Activated naive CD8-positive, alpha-beta T cell treated with anti-CD3 and anti-CD28 coated beads, Interleukin-2, amount 10 ng/mL, durations not matched to agents 7 days and 5 days (primary cell): ENCODE measurements at places on chromosomes 7 and 10. TPM values are rescaled to one million over a fixed set of nuclear protein-coding genes. Genes with fewer than 3 reads are reported as not detected.

Gene CTNNA3
- 3.6 TPM for total RNA-seq

Gene SEMA3E
- not detected for total RNA-seq

Gene NPTX2
- total RNA-seq: not detected

Gene PLEKHA1
- 26.6 TPM for total RNA-seq

Gene GOLGA7B
- 10.8 TPM for total RNA-seq

Gene KCNIP2
- total RNA-seq: 4.1 TPM

Gene NODAL
- not detected for total RNA-seq

Gene KLHDC10
- total RNA-seq: 15.6 TPM

Gene VAX1
- not detected for total RNA-seq

Gene C7orf33
- total RNA-seq: not detected

Gene SFTPD
- not detected for total RNA-seq

Gene OR6B1
- not detected for total RNA-seq

Gene NKX6-2
- not detected for total RNA-seq

Gene CTAGE4
- 1.0 TPM for total RNA-seq

Gene LRRC4
- total RNA-seq: 0.11 TPM

Gene CNPY1
- total RNA-seq: not detected

Gene AASS
- 2.2 TPM for total RNA-seq

Gene GPER1
- total RNA-seq: 0.26 TPM

Gene DNAJB12
- total RNA-seq: 26.5 TPM

Gene DHTKD1
- total RNA-seq: 18.3 TPM

Gene CABCOCO1
- total RNA-seq: not detected

Gene NRP1
- 1.6 TPM for total RNA-seq

Gene PTPRZ1
- not detected for total RNA-seq

Gene STAG3
- total RNA-seq: 38.8 TPM

Gene EPHB6
- total RNA-seq: 20.1 TPM

Gene BZW2
- 41.0 TPM for total RNA-seq

Gene PLXNA4
- total RNA-seq: 16.5 TPM

Gene PDLIM1
- 10.0 TPM for total RNA-seq

Gene OPALIN
- not detected for total RNA-seq

Gene PSD
- 4.3 TPM for total RNA-seq

Gene PON3
- total RNA-seq: not detected

Gene BMPER
- not detected for total RNA-seq

Gene GLI3
- 1.3 TPM for total RNA-seq

Gene DNAJC12
- 3.6 TPM for total RNA-seq

Gene AEBP1
- 21.5 TPM for total RNA-seq

Gene CAV2
- total RNA-seq: not detected

Gene TSPAN15
- 4.7 TPM for total RNA-seq

Gene UTF1
- total RNA-seq: not detected

Gene SUN3
- not detected for total RNA-seq

Gene FGFR2
- 1.1 TPM for total RNA-seq

Gene RTKN2
- total RNA-seq: 3.6 TPM

Gene OGDHL
- not detected for total RNA-seq

Gene SDK1
- total RNA-seq: 0.20 TPM

Gene C10orf105
- 0.17 TPM for total RNA-seq

Gene HOXA2
- not detected for total RNA-seq

Gene GPR26
- total RNA-seq: not detected

Gene SHTN1
- 0.61 TPM for total RNA-seq

Gene NME8
- total RNA-seq: not detected

Gene BTAF1
- total RNA-seq: 59.9 TPM

Gene C10orf67
- 0.20 TPM for total RNA-seq

Gene OR9A2
- 0.30 TPM for total RNA-seq

Gene TRIM50
- not detected for total RNA-seq

Gene C10orf62
- total RNA-seq: not detected

Gene PCLO
- not detected for total RNA-seq

Gene ZNF655
- total RNA-seq: 134 TPM

Gene SLC16A12
- not detected for total RNA-seq

Gene ANXA8
- total RNA-seq: not detected

Gene TAS2R3
- total RNA-seq: 2.9 TPM

Gene PLXDC2
- total RNA-seq: 0.86 TPM

Gene ARHGAP21
- total RNA-seq: 23.5 TPM
